ENCODE measurements at places on chromosomes 2 and 18.
A peak's percentile ranks its signal among the peaks of the same experiment; 100 is the strongest.

DNA sequence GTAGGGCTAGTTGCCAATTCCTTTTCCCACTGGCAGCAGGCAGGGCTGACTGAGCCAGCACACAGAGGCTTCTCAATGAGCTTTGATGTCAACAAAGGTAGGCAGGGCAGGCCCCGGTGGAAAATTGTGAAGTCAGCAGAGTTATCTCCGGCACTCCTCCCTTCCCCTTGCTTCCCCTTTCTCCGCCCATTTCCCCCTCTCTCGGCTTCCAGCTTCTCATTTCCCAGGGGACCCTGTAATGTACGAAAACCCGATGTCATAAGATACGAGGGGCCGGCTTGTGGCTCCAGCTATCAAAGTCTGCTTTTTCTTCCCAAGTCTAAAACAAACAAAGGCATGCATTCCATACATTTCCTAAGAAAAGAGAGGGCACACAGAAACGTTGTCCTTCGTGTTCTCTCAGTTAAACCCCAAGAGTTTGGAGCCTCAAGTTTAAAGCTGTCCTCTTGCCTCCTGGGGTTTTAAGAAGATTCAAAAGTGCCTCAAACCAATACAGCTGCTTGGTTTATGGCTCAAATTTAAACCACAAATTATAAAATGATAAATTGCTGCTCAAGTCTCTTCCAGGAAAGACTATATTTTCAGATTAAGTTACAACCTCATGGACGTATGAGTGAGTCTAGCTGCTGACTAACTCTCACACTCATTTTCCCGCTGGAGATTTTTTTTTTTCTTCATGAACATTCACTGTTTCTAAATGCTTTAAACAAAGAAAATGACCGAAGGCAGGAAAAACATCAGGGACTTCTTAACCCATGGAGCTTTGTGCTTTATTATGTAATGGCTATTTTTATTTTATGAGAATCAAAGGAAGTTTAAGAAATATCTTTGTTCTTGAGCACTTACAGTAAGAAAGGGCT is 27.2 kb upstream of the EML4 start:
- DNase-seq = no peak

- DNase-seq = no peak
Observed at GRCh38 chr18:76955524-76956170, 133.3 kb downstream of the ZNF236 start.

DNA sequence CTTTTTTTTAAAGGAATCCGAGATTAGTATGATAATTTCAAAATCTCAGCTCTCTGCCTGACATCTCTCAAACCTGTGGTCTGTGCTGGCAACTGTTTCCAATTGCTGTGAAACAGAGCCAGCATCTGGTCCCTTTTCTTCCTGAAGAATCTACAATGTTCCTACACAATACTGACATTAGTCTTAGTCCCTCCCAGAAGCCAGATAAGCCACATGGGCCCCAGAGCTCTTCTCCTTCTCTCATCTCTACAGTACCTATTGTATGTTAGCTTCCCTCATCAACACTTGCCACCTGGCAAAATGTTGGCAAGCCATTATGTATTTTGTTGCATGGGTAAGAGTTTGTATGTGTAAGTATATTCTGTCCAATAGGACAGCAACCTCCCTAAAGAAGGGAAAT is 62.9 kb upstream of the CDKL4 start:
- DNase-seq = no peak

DNA sequence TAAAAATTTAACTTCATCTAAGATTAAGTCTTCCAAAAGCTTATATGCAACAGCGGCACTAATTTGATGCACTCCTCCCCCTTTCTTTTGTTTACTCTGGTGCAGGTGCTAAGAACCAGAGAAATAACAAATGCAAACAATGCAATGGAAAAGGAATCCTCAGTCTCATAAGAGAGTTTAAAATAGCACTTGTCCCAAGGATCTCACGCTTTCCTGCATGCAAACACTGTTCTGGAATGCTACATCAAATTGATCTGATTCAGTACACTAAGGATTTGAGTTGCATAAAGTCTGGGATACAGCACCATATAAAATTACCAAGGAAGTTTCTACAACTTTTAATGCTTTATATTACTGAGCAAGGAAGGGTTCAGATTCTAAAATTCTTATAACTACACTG is 50.5 kb downstream of the SEPTIN10 start:
- no peak for DNase-seq

DNA sequence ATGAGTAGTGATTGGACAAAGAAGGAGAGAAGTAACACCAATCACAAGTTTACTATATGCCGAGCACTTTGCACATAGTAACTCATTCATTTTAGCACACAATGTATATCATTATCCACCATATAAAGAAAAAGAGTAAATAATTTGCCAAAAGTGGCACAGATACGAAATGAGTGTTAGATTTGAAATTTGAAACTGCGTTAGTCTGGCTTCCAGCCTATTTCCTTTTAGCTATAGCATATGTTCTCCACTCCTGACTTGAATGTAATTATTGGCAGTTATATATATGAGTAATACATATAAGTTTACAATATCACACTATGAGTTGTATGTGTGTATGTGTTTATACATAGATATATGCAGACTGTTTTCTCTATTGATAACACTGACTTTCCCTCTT is 98.6 kb downstream of the NOL4 start:
- no peak for DNase-seq

GRCh38 chr2:144771348-144771747 is 251.4 kb upstream of the ZEB2 start:
- no peak for DNase-seq

DNA sequence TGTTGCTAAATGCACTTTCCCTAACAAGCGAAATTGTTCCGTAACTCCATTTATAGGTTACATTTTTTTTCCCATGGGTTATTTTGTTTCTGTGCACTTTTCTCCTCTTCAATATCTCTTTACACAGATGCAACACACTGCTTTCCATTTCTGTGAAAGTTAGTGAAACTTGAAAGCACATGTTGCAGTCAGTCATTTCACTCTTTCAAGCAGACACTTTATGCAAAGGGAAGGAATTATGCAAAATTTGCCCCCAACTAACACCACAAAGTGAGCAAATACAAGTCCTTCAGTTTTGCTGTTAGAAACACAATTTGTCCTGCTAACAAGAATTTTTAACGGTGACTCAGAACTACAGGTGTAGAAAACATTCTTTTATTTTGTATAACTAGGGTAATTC is 124.8 kb downstream of the PTH2R start:
- DNase-seq = no peak

DNA sequence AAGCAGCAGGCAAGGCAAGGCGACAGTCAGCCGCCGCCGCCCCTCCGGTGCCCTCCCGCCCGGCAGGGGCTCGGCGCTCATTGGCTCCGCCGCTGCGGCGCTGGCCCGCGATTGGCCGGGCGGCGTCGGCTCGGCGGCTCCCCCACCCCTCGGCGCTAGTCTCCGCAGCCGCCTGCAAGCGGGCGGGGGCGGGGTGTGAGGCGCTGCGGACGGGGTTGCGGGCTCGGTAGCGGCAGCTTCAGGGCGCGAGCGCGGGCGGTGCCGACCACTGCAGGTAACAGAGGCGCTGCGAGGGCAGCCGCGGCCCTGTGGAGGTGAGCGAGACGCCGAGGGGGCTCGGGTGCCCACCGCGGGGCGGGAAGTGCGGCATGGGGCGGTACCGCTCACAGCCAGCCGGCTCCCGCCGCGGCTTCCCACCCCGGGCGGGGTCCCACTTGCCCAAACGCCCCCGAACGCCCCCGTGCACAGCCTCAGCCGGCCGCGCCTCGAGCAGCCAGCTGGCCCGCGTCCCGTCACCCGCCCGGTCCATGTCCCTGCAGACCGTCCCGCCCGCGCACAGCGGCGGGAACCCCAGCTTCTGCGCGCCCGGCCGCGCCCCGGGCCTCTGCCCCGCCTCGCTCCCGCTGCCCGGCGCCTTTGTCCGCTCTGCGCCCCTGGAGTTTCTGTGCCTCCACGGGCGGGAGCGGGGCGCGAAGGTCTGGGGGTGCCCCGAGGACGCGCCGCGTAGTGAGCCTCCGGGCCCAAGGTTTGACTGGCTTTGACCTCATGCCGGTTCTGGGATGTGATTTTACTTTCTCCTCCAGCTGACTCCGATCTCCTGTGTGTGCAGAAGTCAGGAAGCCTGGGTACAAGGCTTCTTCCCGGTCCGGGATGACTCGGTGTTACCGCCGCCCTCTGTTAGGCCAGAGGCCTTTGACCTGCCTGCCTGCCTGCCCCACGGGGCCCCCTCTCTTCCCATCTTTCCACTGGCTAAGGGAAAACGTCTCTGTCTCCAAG is at the start of gene SANBR:
Gene SANBR, plus strand, starts transcription at position 158 of the 996 bp plus-strand sequence. CDS start 4,480 bp downstream, outside the sequence.
- DNase-seq = peak; percentile 70

DNA sequence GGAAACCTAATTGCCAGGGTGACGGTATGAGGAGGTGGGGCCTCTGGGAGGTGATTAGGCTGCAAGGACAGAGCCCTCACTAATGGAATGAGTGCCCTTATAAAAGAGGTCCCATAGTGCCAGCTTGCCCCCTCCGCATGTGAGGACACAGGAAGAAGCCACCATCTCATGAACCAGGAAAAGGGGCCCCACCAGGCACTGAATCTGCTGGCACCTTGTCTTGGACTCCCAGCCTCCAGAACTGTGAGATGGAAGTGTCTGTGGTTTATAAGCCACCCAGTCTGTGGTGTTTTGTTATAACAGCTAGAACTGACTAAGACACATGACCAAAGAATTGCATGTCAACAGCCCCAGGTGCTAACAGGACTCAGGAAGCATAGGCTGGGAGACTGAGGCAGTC is 214.3 kb downstream of the MGAT5 start:
- no peak for DNase-seq

- no peak for DNase-seq
Observed at GRCh38 chr2:57376985-57377384, 669.6 kb upstream of the VRK2 start.

- no peak for DNase-seq
Observed at GRCh38 chr2:30654404-30654803, 152.8 kb downstream of the CAPN13 start.

DNA sequence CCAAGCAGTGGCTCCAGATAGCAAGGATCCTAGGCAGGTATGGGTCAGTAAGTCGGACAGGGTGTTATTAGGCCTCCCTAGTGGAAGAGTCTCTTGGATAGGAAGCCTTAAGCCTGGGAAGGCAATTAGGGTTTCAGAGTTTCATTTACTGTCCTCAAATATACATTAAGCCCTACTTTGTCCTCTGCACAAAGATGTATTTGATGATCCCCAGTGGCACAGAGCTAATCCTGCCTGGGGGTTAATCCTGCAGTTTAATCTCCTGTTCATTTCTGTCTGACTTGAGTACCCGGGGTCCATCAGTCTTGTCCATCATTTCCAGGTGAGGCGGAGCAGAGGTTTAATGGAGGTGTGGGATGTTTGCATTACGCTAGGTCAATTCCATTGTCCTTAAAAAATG is 62.0 kb downstream of the MTCL1 start:
- DNase-seq = no peak

- no peak for DNase-seq
Observed at GRCh38 chr2:98548920-98549818, 59.1 kb downstream of the COA5 start.

- DNase-seq = no peak
Observed at GRCh38 chr2:112985090-112985489, 7.3 kb downstream of the IL36G start.

DNA sequence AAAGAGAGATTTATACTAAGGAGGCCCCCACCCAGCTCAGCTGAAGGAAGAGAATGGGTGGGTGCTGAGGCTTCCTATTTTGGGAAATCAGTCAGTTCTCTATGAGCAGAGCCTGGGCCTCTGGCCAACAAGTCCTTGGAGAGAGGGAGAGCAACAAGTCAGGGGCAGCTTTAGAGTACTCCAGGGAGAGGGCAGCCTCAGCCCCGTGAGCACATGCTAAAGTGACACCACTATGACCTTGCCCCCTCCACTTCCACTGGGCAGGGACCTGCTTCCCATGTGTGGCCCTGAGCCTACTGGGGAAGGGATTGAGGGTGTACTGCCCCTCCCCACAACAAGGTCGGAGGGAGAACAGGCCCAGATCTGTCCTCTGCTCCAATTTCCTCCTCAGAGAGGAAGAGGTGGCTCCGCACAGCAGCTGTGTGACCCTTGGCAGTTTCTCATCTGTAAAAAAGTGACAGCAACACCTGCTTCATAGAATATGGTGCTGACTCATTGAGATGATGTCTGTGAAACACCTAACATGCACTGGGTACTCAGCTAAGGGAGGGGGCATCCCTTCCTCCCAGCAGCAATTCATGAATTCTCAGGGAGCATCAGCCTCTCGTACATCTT is 72.9 kb downstream of the CLHC1 start:
- no peak for DNase-seq
